H7 (cell line): ENCODE measurements at places on chromosomes 13 and 19. TPM values are rescaled to one million over a fixed set of nuclear protein-coding genes. Genes with fewer than 3 reads are reported as not detected.

DNA sequence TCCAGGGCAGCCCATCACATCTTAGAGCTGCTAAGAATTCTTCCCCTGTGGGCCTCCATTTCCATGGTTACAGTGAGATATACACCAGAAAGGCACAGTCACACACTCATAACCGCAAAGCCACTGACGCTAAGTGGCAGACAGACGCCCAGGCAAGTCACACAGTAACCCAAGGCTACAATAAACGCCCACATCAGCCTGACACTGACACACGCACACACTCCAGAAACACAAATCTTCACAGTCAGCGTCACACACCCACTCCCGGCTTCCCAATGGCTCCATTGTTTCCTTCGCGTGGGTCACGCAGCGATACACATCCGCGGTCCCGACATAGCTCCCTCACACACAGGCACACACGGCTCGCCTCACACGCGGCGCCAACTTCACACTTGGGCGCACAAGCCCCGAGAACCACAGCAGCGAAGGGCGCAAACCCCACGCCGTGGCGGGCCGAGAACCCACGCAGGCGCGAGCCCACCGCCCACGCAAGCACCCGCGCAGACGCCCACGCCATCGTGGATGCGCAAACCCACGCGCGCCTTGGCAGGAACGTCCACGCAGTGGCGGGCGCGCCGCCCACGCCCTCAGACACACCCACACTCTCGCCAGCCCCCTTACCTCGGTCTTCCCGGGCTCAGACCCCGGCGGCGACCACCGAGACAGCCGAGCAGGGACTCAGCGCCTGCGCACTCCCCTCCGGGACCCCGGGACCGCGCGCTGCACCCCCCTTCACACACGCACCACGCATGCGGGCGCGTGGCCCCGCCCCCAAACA, at the start of gene ZNF667:
TSS of gene ZNF667 (minus strand) at position 695 of the 778 bp plus-strand sequence. CDS start 14,975 bp downstream, outside the sequence.
- peak; percentile 25 for DNase-seq

- DNase-seq = no peak
Measured at GRCh38 chr19:27993619-27994570, 1219.1 kb downstream of the UQCRFS1 start.

DNA sequence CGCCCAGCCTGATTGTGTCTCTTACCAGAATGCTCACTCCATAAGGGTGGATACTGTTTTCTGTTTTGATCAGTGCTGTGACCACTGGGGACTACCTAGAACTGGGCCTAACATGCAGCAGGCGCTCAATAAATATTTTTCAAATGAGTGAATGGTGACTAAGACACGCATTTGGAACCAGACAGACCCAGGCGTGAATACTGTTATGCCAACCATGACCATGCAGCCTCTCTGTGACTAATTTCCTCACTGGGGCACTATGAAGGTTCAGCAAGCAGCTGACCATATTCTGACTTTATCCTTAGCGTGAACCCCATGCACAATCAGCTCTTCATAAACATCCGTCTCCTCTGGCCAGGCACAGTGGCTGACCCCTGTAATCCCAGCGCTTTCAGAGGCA, 13.0 kb upstream of the SPC24 start:
- no peak for DNase-seq

GRCh38 chr13:112854321-112854720, 114.7 kb upstream of the MCF2L start:
- no peak for DNase-seq

DNA sequence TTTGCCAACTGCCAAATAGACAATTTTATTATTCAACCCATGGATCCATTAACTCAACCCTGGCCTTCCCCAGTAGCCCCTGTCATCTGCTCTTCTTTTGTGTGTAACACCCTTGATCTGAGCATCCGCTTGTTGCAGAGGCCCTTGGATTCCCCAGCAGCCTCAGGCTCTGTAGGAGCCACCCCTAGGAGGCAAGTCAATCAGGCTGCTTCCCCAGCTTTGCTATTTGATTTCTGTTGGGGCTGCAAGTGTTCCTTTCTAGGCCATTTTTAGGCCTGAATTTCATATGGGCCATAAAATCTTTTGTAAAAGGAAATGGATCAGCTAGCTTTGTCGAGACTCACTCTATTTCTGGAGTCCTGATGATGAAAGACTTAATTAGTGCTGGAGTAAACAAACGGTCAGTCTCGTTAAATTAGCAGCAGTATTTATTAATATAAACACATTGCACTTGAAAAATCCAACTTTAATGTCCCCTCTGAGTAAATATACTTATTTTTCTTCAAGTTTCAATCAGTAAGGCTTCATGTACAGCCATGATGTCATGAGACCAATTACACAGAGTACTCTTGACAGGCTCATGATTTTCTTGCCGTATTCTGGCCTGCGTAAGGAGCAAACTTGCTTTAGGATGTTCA, 105.3 kb downstream of the RGCC start:
- no peak for DNase-seq

DNA sequence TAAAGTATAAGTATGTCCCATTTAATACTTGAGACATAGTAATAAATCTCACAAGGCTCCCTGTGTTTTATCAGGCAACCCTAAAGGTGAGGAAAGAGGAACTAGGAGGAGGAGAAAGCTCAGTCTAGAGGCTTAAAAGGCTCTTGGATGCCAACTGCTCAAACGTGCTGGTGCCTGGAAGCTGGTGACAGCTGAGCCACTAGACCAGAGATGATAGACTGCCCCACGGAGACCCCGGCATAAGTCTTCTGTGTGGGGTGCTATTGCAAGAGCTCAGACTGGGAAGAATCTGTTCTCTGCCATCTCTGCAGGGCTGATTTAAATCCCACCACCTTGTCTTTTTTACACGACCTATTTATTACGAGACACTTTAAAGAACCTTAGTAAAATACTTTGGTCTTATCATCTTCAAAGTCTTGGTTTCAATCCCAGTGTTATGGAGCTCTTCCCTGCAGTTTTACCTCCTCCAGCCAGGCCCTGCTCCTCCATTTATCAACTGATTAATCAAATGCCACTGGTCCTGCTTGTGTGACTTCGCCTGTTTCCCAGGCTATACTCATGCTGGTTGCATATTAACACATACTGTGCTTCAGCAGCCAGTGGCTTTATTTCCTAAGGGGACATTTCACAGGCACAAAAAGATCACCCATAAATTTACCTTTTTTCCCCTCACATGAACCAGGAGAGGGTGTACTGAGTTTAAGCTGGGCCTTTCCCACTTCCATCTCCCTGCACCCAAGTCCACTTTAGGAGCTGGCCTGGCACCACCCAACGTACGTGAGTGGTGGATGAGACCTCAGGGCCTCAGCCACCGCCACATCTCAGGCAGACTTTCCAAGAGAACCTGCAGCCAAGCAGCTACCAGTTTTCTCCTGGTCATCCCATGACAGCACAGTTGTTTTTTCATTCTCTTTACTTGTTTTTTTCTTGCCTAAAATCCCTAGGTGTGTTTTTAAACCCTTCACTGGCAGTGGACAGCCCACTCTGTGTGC, 7.8 kb upstream of the ATP12A start:
- no peak for DNase-seq

DNA sequence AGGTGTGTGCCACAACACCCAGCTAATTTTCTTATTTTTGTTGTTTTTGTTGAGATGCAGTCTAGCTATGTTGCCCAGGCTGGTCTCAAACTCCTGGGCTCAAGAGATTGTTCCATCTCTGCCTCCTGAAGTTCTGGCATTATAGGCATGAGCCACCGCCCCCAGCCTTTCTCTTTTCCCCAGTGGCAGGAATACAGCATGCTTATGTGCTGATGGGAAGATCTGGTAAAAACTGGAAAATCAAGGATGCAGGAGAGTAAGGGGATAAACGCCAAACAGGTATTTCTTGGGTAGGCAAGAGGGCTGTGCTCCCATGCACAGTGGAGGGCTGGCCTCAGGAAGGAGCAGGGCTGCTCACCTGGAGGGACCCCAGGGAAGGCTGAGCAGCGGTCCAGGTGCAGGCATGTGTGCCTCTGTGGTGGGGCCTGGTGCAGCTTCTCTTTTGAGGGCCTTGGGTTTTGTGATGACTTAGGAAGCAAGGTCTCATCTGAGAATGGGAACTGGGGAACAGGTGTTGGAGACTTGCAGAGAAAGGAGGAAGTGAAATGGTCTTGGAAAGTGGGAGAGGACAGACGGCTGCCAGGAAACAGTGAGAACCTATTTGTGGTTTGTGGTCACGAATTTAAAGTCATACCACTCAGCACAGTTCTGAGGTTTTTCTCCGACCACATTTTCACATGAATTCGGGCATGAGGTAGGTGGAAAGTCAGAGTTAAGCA, 106.5 kb downstream of the TEX26 start:
- no peak for DNase-seq

- DNase-seq = peak; percentile 73
Measured at GRCh38 chr19:16714702-16715287, 4.9 kb upstream of the NWD1 start.

DNA sequence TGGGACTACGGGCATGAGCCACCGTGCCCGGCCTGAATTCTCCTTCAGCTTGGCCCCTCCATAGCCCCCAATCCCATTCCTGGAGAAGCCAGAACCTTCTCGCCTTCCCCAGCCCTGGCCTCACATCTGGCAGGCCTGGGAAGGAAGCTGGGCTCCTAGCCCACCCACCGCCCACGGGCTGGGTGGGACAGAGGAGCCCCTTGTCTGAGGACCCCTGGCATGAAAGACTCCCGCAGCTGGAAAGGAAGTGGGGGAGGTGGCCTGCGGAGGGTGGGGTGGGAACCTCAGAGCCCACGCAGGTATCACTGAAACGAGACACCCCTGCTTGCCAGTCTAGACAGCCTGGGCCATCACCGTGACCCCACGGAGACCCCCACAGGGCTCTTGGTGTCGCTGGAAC, 7.7 kb upstream of the NANOS3 start:
- DNase-seq = peak; percentile 40

LRRC8E gene
- total RNA-seq = 1.6 and 4.0 TPM in 2 replicates

PLEKHF1 gene
- total RNA-seq = 12.9 and 19.4 TPM in 2 replicates
